Cerebellar nuclear complex (tissue), 1 donor: ENCODE measurements at places on chromosomes 3 and 15.

GRCh38 chr3:2869905-2870304, 240.3 kb downstream of the IL5RA start:
- DNase-seq = no peak

GRCh38 chr15:31234815-31235214, 91.8 kb upstream of the KLF13 start:
- DNase-seq = no peak

DNA sequence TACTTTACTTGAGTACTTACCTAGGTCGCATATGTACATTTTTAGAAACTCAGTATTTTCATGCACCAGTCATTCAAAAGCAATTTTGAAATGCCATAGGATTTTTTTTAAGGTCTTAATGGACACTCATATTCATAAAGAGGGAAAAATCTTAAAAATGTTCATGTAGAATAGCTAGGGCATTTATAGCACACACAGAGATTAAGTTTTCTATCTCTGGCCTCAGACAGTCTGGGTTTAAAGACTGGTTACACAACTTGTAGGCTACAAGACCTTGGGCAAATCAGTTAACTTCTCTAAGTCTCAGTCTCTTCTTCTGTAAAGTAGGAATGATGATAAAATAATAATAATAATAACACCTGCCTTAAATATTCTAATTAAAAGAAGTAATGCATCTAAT, 48.5 kb upstream of the UBP1 start:
- DNase-seq = no peak

GRCh38 chr3:188796122-188796631, 375.6 kb upstream of the TPRG1 start:
- DNase-seq = no peak

DNA sequence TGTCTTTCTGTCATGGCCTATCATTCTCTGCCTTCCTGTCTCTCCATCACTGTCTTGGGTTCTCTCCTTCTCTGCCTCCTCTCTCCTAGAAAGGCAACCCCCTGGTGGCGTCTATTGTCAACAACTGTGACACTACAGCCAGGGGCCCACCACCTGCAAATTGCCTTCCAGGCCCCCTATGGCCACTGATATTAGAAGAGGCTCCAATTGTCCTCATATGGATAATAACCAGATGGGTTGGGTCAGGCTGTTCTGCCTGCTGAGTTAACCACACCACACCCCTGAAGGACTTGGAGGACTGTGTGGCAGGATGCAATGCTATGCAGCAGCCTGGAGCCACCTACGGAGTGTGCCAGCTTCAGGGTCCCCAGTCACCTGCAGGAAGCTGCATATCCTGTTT, 665.0 kb downstream of the NTRK3 start:
- DNase-seq = no peak

DNA sequence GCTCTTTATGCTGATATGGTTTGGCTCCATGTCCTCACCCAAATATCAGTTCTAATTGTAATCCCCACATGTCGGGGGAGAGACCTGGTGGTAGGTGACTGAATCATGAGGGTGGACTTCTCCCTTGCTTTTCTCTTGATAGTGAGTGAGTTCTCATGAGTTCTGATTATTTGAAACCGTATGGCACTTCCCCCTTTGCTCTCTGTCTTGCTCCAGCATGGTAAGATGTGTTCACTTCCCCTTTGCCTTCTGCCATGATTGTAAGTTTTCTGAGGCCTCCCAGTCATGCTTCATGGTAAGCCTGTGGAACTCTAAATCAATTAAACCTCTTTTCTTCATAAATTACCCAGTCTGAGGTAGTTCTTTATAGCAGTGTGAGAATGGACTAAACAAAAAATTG, 107.6 kb downstream of the IMPG2 start:
- no peak for DNase-seq

DNA sequence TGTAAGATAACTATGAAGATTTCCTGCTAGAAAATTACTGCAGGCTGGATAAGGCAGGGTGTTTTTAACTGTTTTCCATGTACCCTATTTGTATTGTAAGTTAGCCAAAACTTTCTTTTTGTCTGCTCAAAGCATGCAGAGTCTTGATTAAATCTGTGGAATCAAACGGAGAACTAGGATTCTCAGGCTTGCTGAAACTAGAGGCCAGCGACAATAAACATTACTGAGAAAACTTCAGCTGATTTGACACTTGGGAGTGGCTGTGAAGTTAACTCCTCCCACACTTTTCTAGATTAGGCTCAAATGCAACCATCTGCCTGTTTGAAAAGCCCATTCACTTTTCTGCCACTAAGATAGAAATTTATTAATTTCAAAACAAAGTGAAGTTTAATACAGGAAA, 153.2 kb upstream of the FRMD4B start:
- no peak for DNase-seq

- DNase-seq = no peak
Observed at GRCh38 chr3:48429317-48429959, 448 bp downstream of the PLXNB1 start.

DNA sequence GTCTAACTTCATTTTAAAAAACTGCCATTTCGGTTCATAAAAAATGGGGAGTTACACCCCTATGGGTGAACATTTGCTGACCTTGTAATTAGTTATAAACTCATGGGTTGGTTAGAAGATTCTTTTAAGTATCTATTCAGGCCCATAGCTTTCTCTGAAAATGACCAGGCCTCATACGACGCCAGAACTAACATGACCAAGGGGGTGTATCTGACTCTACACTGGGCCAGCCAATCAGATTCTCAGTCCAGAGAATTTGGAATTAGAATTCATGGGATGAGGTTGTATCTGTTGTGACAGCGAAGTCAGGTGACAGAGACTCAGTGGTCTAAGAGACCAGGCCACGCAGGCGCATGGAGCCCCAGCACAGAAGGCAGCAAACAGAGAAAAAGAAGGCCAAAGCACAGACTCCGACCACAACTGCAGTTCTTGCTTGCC, 981.4 kb downstream of the FHIT start:
- DNase-seq = no peak

GRCh38 chr3:42665050-42665878, 11.8 kb downstream of the ZBTB47 start:
- no peak for DNase-seq

GRCh38 chr3:38457111-38458003, 3.7 kb downstream of the ACVR2B start:
- no peak for DNase-seq

- no peak for DNase-seq
Observed at GRCh38 chr15:59240036-59240435, 33.4 kb downstream of the LDHAL6B start.

- no peak for DNase-seq
Observed at GRCh38 chr3:139764936-139765335, 87.2 kb upstream of the NMNAT3 start.

- no peak for DNase-seq
Observed at GRCh38 chr15:81091889-81092558, 42.0 kb upstream of the CFAP161 start.

DNA sequence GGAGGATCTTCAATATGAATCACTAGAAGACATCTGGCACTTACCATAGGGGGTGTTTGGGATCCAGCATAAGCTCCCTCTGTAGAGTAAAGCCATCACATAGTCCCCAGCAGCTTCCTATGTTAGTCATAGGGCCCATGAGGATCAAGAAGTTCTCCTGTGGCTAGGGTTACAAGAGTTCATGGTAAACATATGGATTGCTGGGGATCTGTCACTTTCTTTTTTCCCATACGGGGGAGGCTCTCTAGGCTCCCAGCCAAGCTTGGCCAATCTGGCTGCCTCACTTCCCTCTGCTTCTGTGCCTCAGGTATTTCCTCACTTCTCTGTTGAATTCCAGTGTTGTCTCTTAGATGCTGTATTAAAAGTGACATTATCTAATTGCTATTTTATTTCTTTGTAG, 597.9 kb downstream of the PDCD6IP start:
- no peak for DNase-seq

GRCh38 chr3:112002096-112002971, 3.6 kb downstream of the TAGLN3 start:
- no peak for DNase-seq

DNA sequence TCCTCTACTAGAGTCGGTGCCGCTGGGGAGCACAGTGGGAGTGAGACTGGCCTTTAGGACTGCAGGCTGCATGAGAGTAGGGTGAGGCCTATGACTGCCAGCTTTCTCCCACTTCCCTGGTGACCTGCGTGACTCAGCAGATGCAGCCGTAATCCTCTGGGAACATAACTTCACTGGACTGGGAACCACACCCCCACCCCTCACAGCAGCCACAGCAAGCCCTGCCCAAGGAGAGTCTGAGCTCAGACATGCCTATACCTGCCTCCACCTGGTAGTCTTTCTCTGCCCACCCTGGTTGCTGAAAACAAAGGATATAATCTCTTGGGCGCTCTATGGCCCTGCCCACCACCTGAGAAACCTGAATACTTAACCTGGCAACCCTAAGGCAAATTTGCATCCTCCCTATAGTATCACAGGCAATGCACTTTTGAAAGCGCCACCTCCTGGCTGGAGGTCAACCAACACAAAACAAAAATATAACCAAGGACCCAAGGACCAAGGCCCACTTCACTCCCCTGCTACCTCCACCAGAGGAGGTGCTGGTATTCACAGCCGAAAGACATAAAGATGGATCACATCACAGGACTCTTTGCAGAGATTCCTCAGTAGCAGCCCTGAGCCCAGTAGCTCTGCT, 308.9 kb downstream of the CTNNB1 start:
- no peak for DNase-seq

DNA sequence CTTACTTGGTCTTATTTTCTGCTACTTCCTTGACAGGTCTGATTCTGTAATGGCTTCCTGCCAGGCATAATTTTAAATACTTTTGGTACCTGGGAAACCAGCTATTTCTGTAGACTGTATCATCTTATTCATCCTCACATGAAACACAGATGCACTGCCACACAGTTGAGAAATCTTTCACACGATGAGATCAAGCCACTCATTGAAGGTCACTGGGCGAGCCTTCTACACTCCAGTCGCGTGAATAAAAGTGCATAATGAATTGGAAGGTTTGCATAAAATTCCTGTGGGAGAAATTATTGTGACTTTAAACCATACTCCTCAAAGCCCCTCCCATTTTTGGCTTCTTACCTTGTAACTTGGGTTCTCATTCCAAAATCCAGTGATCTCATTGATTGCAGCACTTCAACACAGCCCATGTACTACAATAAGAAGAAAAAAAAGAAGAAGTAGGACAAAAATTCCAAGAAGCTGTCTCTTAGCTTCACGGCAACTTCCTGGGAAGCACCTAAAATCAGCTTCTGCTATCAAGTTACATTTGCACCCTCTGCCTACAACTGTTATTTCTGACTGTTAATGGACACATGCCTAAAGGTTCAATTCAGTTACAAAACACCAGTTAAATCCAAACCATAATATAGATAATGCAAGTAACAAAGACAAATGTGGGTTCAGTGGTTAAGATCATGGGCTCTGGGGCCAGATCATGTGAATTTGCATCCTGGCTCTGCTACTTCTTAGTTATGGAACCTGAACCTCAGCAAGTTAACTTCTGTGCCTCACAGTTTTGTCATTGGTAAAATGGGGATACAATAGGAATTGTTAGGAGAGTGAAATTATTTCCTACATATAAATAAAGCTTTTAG, 39.0 kb downstream of the SHC4 start:
- DNase-seq = no peak

DNA sequence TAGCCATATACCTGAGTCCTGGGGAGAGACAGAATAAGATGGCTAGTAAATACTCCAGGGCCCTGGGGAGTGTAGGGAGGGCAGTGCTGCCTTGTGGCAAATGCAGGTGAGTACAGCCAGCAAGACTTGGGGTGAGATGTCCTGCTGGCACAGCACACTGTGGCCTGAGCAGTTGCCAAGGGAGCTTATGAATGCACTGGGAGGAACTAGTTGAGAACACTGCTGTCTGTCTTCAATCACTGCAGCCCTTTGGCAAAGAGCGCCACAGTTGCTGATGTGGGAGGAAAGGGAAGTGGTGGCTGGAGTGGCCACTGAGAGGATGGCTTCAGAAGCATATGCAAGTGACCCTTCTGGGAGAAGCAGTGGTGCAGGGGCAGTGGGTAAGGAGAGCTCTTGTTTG, 264.6 kb downstream of the RORA start:
- no peak for DNase-seq

DNA sequence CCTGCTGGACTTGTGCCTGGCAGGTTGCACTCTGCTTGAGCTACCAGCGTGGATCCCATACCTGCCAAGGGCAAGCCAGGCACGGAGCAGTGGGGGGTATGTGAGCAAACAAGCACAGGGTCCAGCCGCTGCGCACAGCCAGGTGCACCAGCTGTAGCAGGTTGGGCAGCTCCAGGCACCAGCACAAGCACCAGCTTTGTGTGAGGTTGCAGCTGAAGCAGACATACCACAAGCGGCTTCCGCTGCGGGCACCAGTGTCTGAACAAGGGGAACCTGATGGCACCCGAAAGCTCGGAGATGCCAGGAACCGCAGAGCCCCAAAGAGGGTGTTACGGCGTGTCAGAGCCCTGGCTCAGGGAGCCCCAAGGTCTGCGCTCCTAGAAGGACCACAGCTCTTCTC, 472.7 kb upstream of the ARL6 start:
- no peak for DNase-seq
